Right lung (tissue), 10 donors: ENCODE measurements at places on chromosomes 5 and 9. TPM values are rescaled to one million over a fixed set of nuclear protein-coding genes. Genes with fewer than 3 reads are reported as not detected.

- no peak for DNase-seq
Observed at GRCh38 chr9:76886318-76886717, 19.6 kb downstream of the PRUNE2 start.

- no peak for DNase-seq
Observed at GRCh38 chr5:132233081-132233480, 5.4 kb upstream of the P4HA2 start.

- no peak for DNase-seq
Observed at GRCh38 chr9:81683238-81683637, 6.1 kb downstream of the TLE1 start.

Gene BSPRY
- 7.0 TPM for polyA plus RNA-seq

Gene FOXD4L5
- polyA plus RNA-seq: not detected

Gene SOX30
- 0.24 TPM for polyA plus RNA-seq

Gene NUTM2F
- not detected for polyA plus RNA-seq

Gene MARCHF6
- polyA plus RNA-seq: 163 TPM
